ENCODE measurements at places on chromosomes 2 and 18. TPM values are rescaled to one million over a fixed set of nuclear protein-coding genes. Genes with fewer than 3 reads are reported as not detected.

CERKL gene
- 1.3 TPM for total RNA-seq

SLC5A7 gene
- total RNA-seq, result 0.84 TPM

NCKAP5 gene
- 9.3 TPM for total RNA-seq

CCDC102B gene
- 60.7 TPM for total RNA-seq

MAP4K3 gene
- total RNA-seq, result 26.0 TPM

LRRC30 gene
- not detected for total RNA-seq

- DNase-seq, result no peak
- H3K4me1 ChIP-seq, result no peaks in the 10 kb centered on the region
- no peak overlapping the region for H3K27ac ChIP-seq
- H3K36me3 ChIP-seq, result no peaks in the 10 kb centered on the region
Observed at GRCh38 chr2:24375349-24376087, 15.2 kb upstream of the ITSN2 start.

- H3K36me3 ChIP-seq, result no peaks in the 10 kb centered on the region
- no peaks in the 10 kb centered on the region for H3K4me1 ChIP-seq
- no peak overlapping the region for H3K4me3 ChIP-seq
- no peak for DNase-seq
- no peak overlapping the region for H3K27ac ChIP-seq
Observed at GRCh38 chr2:198137733-198138132, 333.3 kb downstream of the PLCL1 start.

DNA sequence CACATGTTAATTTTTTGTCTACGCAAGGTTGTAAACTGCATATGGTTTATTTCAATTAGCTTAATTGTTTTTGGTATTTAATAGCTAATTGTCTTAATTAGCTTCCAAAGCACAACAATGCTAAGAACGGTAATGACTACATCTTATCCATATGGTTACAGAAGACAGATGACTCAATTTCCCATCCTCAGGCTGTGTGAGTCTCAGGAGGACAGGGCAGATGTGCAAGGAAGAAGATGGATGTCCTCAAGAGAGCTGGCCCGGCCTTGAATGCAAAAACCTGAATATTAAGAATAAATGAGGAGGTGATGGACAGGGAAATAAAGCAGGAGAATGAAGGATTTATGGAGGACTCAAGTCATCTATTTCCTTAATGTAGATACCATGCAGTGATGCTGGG lies 31.4 kb downstream of the SLC4A3 start:
- H3K4me1 ChIP-seq, result no peaks in the 10 kb centered on the region
- no peak overlapping the region for H3K27ac ChIP-seq

DNA sequence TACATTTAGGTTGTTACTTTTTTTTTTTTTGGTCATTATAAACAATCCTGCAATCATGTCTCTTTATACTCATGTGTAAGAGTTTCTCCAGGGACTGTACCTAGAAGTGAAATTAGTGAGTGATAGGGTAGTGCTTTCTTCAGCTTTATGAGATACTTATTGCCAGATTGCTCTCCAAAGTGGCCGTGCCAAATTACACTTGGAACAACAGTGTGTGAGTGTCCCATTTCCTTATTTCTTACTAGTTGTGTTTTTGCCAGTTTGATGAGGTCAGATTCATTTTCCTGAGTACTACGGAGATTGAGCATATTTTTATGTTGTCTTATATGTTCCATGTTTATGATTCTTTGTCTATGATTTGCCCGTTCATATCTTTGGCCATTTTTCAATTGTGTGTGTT lies 39.2 kb downstream of the GALNT1 start:
- H3K27ac ChIP-seq, result no peak overlapping the region
- H3K4me3 ChIP-seq, result no peak overlapping the region
- H3K4me1 ChIP-seq, result no peaks in the 10 kb centered on the region

- peak; percentile 78 for DNase-seq
- H3K27me3 ChIP-seq, result no peaks in the 10 kb centered on the region
- no peaks in the 10 kb centered on the region for H3K36me3 ChIP-seq
- H3K4me1 ChIP-seq, result no peaks in the 10 kb centered on the region
- no peak overlapping the region for H3K27ac ChIP-seq
Observed at GRCh38 chr2:182077448-182078142, 91.9 kb downstream of the PPP1R1C start.

DNA sequence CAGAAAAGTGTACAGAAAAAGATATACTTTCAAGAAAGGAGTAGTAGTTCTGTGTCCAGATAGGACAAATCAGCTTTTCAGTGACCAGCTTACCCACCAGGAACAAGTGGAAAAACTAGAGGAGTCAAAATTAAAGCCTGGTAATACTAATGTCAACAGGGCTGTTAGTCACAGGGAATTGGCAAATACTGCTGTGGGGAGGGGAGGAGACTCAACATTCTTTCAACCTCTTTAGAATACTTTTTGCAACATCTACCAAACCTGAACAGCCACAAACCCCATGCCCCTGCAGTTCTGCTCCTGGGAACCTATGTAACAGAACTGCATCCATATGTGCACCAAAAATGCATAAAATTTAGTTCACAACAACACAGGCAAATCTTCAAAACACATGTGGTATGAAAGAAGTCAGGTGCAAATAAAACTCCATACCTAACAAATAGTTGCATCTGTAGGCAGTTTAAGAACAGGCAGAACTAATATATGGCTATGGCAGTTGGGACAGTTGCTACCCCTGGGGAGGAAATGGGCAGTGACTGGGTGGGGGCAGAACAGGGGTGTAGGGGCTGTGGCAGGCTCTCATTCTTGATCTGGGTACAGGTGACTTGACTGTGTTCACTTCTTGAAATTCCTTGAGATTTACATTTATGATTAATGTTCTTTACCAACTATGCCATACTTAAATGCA lies 9.7 kb downstream of the CMPK2 start:
- no peak overlapping the region for H3K4me3 ChIP-seq
- H3K27ac ChIP-seq, result peak overlapping the region; percentile 33
- no peaks in the 10 kb centered on the region for H3K36me3 ChIP-seq

DNA sequence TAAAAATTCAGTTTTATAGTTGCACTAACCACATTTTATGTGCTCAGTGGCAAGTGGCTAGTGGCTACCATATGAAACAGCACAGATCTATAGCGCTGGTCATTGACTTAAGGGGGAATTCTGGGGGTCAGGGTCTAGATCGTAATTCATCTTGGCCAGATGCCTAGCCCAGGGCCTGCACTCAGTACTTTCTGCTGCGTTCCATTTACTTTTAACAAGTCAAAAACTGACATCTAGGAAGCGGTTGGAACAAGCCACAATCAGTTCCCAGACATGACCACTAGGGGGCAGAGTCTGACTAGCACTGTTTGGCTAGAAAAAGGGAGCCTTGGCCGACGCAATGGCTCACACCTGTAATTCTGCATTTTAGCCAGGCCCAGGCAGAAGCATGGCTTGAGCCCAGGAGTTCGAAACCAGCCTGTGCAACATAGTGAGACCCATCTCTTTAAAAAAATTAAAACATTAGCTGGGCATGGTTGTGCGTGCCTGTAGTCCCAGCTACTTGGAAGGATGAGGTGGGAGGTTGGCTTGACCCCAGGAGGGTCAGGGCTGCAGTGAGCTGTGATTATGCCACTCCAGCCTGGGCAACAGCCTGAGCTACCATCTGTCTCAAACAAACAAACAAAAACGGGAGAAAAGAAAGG lies 9.0 kb upstream of the TMBIM1 start:
- H3K27ac ChIP-seq, result no peak overlapping the region
- H3K4me1 ChIP-seq, result peaks cover 11% of the 10 kb centered on the region

- H3K27me3 ChIP-seq, result no peaks in the 10 kb centered on the region
- no peaks in the 10 kb centered on the region for H3K36me3 ChIP-seq
- no peak overlapping the region for H3K27ac ChIP-seq
Observed at GRCh38 chr2:42183775-42184174, 14.6 kb downstream of the EML4 start.

- no peak overlapping the region for H3K4me3 ChIP-seq
- peaks cover 73% of the 10 kb centered on the region for H3K4me1 ChIP-seq
- no peaks in the 10 kb centered on the region for H3K36me3 ChIP-seq
- H3K27me3 ChIP-seq, result no peaks in the 10 kb centered on the region
Observed at GRCh38 chr2:61439241-61440002, 31.5 kb downstream of the USP34 start.

DNA sequence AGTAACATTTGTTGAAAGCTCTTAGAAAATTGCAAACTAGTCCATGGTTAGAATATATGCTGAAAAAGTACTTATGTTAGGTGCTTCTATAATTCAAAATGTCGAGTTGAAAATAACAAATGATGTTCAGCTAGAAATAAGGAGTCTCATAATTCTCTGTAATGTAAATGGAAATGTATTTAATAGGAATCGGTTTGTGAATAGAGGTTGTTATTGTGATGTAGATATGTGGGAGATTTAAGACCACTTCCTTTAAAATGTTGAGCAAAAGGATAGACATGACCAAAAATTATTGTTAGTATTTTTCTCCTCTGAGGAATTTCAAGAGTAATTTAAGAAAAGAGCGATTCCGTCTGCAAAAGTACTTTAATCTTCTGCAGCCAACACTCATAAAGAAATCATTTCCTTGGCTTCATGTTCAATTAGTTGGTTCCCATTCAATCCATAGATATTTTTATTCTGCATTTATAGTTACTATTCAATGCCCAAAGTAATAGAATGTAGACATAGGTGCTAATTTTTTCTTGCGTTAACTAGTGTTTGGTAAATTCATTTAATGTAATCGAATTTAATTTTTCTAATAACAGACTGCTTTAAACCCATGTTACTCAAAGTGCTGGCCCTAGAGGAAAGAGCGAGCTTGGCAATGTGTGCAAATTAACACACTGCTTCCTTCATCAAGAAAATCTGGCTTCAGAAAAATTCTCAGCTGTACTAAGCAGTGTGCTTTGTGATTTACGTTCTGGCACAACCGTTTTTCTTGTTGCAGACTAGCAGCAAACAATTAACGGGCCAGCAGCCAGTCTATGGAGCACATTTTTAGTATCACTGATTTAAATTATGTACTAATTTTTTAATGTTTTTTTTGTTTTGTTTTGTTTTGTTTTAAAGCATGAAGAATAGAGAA lies 32.2 kb downstream of the FN1 start:
- DNase-seq, result no peak
- no peak overlapping the region for H3K27ac ChIP-seq
- no peaks in the 10 kb centered on the region for H3K4me1 ChIP-seq
- no peaks in the 10 kb centered on the region for H3K27me3 ChIP-seq

- no peaks in the 10 kb centered on the region for H3K36me3 ChIP-seq
- H3K27me3 ChIP-seq, result no peaks in the 10 kb centered on the region
Observed at GRCh38 chr18:3450012-3450798, at the start of gene TGIF1. Gene TGIF1 (plus strand): TSS chr18:3450172. CDS start chr18:3450490, 318 bp downstream.

GRCh38 chr2:98663511-98664090 lies 55.2 kb downstream of the UNC50 start:
- H3K27me3 ChIP-seq, result no peaks in the 10 kb centered on the region
- no peak overlapping the region for H3K4me3 ChIP-seq
- no peaks in the 10 kb centered on the region for H3K4me1 ChIP-seq
- peaks cover 12% of the 10 kb centered on the region for H3K36me3 ChIP-seq

DNA sequence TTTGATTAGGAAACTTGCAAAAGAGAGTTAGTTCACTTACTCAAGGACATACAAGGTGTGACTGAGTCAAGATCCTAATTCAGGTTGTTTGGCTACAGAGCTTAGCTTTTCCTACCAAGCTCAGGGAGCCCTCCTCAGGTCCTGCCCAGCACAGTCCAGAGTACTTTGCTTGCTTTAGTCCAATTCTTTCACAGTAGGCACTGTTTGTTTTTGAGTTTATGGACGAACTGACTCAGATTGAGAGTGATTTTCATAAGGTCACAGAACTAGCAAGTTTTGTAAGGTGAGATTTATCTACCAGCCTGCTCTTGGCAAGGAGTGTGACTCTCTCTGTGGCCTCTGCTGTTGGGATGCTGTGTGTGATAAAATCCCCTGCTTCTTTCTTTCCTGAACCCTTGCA lies 310.5 kb downstream of the PTPRM start:
- H3K27ac ChIP-seq, result peak overlapping the region; percentile 67
- peaks cover 6% of the 10 kb centered on the region for H3K4me1 ChIP-seq
- H3K27me3 ChIP-seq, result no peaks in the 10 kb centered on the region
- no peaks in the 10 kb centered on the region for H3K36me3 ChIP-seq
- no peak for DNase-seq

DNA sequence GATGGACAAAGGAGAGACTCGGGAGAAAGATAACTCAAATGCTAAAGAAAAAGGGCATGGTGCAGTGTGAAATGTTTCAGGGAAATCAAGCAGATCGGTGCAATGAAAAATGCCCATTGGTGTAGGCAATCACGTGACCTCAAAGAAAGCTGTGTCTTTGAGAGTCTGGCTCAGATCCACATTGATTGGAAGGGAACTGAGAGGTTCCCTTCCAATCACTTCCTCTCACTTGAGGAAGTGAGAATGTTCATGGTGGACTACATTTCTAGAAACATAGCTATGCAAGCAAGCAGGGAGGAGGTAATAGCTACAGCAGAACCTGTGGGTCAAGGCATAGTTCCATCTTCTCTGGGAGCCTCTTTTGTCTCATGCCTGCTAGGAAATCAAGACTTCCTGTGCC lies 187.4 kb downstream of the LPIN1 start:
- H3K36me3 ChIP-seq, result no peaks in the 10 kb centered on the region
- no peak overlapping the region for H3K27ac ChIP-seq
- no peak overlapping the region for H3K4me3 ChIP-seq

GRCh38 chr2:68992933-68993332 lies 18.5 kb downstream of the GKN1 start:
- H3K27me3 ChIP-seq, result no peaks in the 10 kb centered on the region
- no peak overlapping the region for H3K27ac ChIP-seq
- H3K4me1 ChIP-seq, result no peaks in the 10 kb centered on the region
- H3K36me3 ChIP-seq, result no peaks in the 10 kb centered on the region
- no peak overlapping the region for H3K4me3 ChIP-seq

DNA sequence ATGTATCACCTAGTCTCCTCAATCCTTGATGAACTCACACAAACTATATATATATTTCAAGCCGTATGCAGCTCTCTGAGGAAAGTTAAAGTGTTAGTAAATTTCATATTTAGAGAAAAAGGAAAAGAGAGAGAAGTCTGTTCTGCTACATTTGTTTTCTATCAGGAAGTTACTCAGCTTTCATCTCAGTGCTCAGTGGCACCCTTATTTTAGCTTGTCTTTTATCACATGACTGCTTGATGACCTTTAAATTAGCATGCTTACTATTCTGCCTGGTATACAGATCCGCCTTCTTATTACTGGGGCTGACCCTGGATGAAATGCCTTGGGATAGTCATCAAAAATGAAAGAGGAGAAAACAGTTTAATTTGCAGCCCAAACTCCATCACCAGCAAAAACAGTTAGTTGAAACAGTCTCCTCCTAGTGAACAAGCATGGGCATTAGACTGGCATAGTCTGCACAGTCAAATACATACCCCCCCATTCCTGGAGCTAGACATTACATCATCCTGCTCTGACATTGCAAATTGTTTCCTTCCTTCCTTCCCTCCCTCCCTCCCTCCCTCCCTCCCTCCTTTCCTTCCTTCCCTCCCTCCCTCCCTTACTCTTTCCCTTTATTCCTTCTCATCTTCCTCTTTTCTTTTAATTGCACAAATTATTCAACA lies 215.7 kb downstream of the TMEM182 start:
- H3K4me1 ChIP-seq, result no peaks in the 10 kb centered on the region
- no peak overlapping the region for H3K27ac ChIP-seq
- no peak for DNase-seq
- no peak overlapping the region for H3K4me3 ChIP-seq
- H3K36me3 ChIP-seq, result no peaks in the 10 kb centered on the region
- no peaks in the 10 kb centered on the region for H3K27me3 ChIP-seq

- no peak for DNase-seq
- no peaks in the 10 kb centered on the region for H3K27me3 ChIP-seq
- H3K27ac ChIP-seq, result no peak overlapping the region
- no peak overlapping the region for H3K4me3 ChIP-seq
Observed at GRCh38 chr2:72716601-72717000, 109.2 kb downstream of the EXOC6B start.

- H3K27ac ChIP-seq, result no peak overlapping the region
- no peaks in the 10 kb centered on the region for H3K4me1 ChIP-seq
- H3K4me3 ChIP-seq, result no peak overlapping the region
- H3K36me3 ChIP-seq, result no peaks in the 10 kb centered on the region
- no peak for DNase-seq
- H3K27me3 ChIP-seq, result no peaks in the 10 kb centered on the region
Observed at GRCh38 chr18:32439802-32440201, 30.9 kb downstream of the GAREM1 start.

All from left lung (tissue), 14 donors.